Activated CD4-positive, CD25-positive, alpha-beta regulatory T cell (primary cell): ENCODE measurements at places on chromosomes 2 and 18.

DNA sequence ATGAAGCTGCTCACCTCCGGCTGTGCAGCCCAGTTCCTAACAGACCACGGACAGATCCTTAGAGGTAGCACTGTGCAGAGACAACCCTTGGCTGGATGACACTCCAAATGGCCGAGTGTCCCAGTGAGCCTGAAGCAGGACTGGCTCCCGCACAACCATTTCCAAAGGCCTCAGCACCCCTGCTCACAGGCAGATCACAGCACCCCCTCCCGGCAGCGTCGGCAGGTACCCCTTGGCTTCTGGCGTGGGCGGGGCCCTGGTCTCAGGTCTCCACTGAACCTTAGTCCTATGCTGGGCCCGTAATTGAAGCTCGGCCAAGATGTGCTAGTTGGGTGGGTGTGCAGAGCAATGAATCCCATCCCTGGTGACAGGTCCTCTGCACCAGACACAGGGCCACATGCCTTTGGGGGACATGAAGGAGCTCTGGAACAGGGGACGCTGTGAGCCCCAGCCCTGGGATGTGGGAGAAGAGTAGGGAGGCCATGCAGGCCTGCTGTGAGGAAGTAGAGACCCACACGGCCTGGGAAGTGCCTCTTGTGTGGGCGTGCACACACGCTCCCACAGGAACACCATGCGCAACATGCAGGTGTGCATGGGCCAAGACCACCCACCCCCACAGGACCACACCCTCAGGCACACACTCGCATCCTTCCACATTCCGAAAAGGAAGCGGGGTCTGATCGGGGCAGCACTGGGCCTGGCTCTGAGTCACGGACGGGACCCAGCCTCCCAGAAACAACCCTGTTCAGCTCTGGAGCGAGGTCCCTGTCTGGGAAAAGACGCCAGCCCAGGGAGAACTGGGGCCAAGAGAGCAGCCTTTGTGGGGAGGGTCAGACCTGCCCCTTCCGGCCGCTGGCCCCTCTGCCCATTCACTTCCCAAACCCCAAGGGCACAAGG lies 2.8 kb downstream of the DUSP2 start:
- peak; percentile 62 for DNase-seq

GRCh38 chr18:47726550-47726949 lies 203.9 kb downstream of the SMAD2 start:
- DNase-seq = no peak

GRCh38 chr18:41593171-41593675 lies 361.8 kb upstream of the PIK3C3 start:
- DNase-seq = no peak

DNA sequence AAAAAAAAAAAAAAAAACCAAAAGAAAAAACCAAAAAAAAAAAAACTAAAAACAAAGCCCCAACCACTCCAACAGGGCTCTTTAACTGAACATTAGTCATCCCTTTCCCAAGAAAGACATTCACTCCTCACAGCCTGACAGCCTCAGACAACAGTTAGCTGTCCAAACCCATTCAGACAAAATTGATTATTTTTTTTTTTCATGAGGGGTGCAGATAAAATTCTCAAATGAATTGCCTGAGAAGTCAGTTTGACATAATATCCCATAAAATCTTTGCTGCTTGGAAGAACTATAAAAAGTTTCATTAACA lies 206.1 kb upstream of the REV1 start:
- DNase-seq = no peak

- no peak for DNase-seq
These were observed 1100.8 kb downstream of the CNTNAP5 start for GRCh38 chr2:125125902-125126301.

GRCh38 chr18:58105206-58105887 lies 61.3 kb downstream of the NEDD4L start:
- no peak for DNase-seq

- DNase-seq = peak; percentile 35
These were observed 367 bp downstream of the FBXO48 start for GRCh38 chr2:68466778-68467076.

DNA sequence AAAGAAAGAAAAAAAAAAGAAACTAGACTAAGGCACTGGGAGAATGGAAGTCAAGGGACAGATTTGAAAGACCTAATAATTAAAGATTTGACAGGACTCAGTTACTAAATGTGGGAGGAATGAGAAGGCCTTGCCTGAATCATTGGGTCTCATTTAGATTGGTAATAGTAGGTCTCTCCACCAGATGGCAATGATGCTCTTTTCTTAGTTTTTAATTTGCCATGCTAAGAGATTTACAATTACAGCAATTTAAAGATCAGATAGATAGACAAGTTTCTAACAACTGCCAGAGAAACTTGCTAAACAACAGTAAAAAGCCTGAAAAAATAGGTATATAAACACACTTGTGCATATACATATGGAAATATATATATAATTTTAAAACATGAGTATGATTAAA lies 153.0 kb downstream of the TMEM247 start:
- DNase-seq = no peak

DNA sequence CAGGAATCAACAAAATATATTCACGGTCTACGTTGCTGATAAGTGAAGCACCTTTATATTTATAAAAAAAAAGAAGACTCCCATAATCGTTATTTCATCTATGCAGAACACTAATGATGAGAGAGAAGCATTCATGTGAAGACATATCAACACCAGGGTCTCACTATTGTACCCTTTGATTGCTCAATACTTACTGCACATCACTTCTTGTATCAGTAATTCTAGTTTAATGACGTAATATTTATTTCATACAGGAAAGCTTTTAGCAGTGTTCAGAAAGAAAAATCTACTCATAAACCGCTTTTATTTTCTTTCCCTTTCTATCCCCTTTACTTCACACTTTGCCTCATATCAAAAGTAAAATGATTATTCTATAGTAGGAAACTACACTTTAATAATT lies 30.7 kb downstream of the CCDC141 start:
- no peak for DNase-seq

DNA sequence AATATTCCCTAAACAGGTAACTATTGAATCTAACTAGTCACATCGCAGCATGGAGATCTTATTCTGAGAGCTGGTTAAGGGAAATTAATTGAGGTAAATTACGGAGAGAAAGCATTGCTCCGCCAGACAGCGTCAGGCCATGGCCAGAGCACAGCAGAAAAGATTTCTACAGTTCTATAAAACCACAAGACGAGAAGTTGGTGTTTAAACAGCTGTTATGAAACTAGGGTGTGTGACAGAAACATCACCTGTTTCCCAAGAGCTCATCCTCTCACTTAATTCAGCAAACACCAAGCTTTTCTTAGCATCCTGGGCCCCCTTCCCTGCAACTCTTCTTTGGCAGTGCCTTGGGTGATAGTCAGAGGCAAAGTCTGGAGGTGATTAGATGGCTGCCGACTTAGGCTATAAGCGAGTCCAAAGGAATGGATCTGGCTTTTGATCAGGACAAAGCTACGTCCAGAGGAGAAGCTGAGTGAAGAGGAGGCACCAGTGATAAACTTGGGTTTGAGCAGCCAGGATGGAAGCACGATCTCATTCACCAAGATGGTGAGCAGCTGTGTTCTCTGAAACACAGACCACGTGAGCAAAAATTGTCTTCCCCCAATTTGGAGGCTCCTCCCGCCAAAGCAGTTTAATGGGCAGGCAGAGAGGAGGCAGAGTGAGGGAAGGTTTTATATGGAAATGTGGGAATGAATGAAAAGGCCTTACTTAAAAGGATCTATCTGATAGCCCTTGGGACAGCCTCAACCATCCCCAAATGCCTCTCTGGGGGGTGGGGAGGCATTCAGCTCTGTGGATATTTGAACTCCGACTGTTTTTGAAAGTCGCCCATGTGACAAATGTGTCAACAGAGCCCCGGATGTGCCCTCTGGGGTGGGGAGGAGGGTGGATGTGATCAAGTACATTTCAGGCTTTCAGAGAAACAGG lies 57.8 kb downstream of the PKDCC start:
- DNase-seq = peak; percentile 76

DNA sequence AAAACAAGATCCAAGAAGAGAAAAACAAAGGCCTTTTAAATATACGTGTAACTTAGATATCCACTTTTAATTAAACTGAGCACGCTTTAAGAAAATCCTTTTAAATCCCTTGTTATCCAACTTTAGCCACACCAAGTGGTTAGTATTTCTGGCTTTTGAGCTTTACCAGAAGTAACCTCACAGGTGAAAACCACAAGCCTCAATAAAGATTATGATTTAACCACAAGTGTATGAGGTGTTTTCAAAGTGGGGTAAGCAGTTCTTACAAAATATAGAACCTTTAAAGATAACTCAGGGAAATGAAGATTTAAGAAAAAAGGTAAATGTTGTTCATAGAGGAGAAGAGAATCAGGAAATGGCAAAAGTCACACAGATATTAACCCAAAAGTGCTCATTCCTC lies 58.4 kb upstream of the CDCA7 start:
- no peak for DNase-seq

DNA sequence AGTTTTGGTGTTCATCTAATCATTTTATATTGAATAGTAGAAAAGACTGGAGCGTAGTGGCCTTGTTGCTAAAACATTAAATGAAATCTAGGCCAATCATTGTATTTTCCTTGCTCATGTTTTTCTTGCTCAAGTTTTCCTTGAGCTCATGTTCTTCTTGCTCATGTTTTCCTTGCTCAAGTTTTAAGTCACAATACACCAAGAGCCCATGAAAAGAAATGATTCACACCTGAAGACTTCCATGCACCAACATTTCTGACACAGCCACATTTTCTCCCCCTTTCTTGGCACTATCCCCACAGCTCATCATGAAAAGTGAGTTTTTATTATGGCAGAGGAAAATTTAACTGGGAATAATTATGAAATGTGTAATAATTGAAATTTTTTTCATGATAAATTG lies 92.0 kb downstream of the LRP1B start:
- DNase-seq = no peak

- no peak for DNase-seq
These were observed 197.7 kb upstream of the STON1 start for GRCh38 chr2:48332286-48332685.

DNA sequence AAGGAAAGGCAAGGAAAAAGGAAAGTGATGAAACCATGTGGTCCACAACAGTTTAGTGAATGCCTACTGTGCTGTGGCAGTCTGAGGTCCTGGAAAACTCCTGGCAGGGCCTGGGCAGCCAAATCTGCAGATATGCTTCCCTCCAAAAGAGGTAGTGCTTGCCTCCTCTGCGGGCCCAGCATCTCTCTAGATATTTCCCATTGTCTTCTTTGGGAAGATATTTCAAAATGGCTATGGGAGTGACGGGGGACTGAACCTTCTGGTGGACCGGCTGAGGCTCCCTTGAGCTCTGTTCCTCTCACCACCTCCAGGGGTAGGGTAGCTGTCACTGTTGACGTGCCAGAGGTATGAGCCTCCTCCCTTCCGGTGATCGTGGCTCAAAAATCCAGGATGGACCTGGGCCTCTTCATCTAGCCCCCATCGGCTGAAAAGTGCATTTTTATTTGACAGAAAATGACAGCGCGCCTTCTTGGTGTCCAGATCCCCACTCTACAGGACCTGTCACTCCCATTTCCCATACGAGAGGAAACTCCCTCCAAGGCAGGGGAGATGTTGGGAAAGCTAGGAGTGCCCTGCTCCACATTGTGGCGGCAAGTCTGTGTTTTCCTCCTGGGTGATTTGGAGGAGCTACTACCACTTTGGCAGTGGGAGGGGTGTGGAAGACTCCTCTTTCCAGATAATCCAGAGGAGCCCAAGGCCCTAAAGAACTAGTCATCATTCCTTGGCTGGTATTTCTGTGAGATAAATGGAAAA lies 9.4 kb upstream of the PAX3 start:
- no peak for DNase-seq

DNA sequence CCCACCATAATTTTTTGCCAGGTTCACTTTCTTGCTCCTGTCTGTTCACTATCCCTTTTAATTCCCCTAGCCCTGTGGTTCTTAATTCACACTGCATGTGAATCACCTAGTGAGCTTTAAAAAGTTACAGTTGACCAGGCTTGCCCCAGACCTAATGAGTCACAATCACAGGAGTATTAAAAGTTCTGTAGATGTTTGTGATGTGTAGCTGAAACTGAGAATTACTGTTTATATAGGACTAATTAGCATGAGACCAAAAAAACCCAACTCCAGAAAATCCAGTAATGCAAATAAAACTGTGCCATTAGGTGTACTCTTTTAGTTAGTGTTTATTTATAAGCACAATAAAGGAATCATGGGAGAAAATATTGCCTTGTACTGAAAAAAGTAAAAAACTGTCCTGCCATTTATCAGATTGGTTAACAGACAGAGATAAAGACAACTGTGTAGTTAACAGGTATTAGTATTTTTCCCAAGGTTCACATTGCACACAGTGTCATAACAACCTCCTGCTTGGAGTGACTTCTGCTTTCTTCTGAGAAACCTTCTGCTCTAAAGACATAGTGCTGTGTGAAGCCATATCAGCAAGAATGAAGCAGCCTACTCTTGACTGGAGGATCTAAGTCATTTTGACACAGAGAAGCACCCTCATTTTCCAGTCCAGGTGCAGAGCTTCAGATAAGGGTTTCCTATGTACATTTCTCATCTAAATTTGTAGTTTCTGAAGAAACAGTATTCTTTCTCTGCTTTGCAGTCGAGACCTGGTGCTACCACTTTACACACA lies 39.0 kb downstream of the VAPA start:
- no peak for DNase-seq
